ENCODE measurements at places on chromosomes 1 and 21. TPM values are rescaled to one million over a fixed set of nuclear protein-coding genes. Genes with fewer than 3 reads are reported as not detected.

Gene NPHS2
- 0.03 TPM for polyA plus RNA-seq

Gene NHLH1
- 0.67 TPM for polyA plus RNA-seq

Gene OR2L2
- not detected for polyA plus RNA-seq

Gene GPR37L1
- polyA plus RNA-seq, result not detected

Gene OLFML2B
- polyA plus RNA-seq, result 11.4 TPM

Gene ZBTB8B
- 0.10 TPM for polyA plus RNA-seq
